Esophagus squamous epithelium (tissue), 5 donors: ENCODE measurements at places on chromosomes 16 and 17.

DNA sequence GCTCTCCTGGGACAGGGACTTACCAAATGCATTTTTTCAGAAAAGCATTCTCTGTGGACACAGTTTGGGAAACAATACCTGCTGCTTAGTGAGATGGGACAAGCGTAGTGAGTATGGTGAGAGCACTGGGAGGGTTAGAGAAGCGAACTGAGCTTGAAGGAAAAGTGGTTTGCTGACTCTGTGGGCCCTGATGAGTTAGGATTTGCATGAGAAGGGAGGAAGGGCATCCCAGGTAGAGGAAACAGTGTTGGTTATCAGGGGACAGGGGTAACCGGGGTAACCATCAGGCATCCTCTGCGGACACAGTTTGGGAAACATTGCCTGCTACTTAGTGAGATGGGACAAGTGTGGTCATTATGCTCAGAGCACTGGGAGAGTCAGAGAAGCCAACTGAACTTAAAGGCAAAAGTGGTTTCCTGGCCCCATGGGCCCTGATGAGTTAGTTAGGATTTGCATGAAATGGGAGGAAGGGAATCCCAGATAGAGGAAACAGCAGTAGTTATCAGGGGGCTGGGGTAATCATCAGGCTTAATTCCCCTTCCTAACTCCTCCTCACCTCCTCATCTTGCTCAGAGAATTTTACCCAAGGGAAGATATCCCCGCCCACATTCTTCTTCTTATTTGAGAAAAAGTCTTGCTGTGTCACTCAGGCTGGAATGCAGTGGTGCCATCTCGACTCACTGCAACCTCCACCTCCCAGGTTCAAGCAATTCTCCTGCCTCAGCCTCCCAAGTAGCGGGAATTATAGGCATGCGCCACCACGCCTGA lies 319.3 kb downstream of the RBFOX1 start:
- H3K4me3 ChIP-seq: no peak overlapping the region
- no peaks in the 10 kb centered on the region for H3K27me3 ChIP-seq
- H3K27ac ChIP-seq: no peak overlapping the region
- no peak for DNase-seq
- no peaks in the 10 kb centered on the region for H3K4me1 ChIP-seq
- H3K36me3 ChIP-seq: no peaks in the 10 kb centered on the region

DNA sequence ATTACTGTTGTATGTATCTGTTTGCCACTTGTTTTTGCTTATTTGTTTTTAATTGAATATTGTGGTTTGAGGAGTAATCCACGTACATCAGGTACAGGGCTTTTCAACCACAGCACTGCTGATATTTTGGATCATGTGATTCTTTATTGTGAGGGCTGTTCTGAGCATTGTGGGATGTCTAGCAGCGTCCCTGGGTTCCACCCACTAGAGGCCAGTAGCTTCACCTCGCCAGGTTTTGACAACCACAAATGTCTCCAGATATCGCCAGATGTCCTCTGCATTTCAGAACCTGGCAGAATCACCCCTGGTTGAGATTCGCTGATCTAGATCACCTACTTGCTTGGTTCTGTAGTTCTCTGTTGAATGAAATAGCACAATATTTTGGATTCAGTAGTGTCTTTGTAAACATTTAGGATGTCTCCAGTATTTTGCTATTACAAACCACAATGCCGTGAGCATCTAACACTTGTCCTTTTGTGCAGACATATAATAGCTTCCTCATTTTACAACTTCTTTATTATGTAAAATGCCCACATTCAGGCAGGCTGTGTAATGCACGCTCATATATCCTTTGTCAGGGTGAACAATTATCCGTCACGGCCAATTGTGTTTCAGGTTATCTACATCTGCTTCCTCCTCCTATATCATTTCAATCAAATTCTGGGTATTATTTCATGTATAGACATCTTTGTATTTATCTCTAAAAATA lies 380.3 kb downstream of the SNX29 start:
- H3K36me3 ChIP-seq: no peaks in the 10 kb centered on the region
- no peak overlapping the region for H3K27ac ChIP-seq
- DNase-seq: no peak
- peaks cover 7% of the 10 kb centered on the region for H3K4me1 ChIP-seq
- H3K4me3 ChIP-seq: no peak overlapping the region

- no peaks in the 10 kb centered on the region for H3K27me3 ChIP-seq
- H3K4me3 ChIP-seq: no peak overlapping the region
- H3K36me3 ChIP-seq: peaks cover 60% of the 10 kb centered on the region
- DNase-seq: no peak
- H3K27ac ChIP-seq: no peak overlapping the region
Measured at GRCh38 chr17:29169806-29170591, 10.2 kb downstream of the MYO18A start.

DNA sequence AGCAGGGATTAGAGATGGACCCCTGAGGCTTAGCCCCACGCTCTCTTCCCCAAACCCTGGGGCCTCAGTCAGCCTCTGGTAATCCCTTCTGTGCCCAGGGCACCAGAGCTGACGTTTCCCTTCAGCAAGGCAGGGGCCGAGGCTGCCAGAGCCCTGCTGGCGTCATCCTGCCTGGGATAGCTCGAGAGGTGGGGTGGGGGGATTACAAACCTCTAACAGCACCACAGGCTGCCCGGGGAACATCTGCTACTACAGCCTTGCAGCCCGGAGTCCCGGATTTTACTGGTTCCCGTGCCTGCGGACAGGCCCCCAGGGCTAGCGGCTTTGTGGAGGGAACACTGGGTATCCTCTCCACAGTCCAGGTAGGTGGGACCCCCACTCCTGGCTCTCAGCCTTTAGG lies at the start of gene AANAT:
Gene AANAT (plus strand): TSS at position 238 of the 400 bp plus-strand sequence. CDS start 1,144 bp downstream, outside the sequence.
- no peaks in the 10 kb centered on the region for H3K27me3 ChIP-seq
- H3K36me3 ChIP-seq: peaks cover 22% of the 10 kb centered on the region
- H3K4me3 ChIP-seq: no peak within 1 kb of the TSS
- no peaks in the 10 kb centered on the region for H3K4me1 ChIP-seq
- no peak within 1 kb of the TSS for H3K27ac ChIP-seq
- no peak for DNase-seq

DNA sequence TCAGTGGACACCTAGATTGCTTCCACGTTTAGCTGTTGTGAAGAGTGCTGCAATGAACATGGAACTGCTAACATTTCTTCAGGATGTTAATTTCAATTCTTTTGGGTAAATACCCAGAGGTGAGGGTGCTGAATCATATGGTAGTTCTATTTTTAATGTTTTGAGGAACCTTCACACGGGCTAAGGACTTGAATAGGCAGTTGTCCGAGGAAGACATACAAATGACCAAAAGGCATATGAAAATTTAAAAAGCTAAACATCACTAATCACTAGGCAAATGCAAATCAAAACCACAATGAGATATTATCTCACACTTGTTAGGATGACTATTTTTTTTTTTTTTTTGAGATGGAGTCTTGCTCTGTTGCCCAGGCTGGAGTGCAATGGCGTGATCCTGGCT lies 173.3 kb downstream of the PRKCB start:
- H3K27me3 ChIP-seq: peaks cover 17% of the 10 kb centered on the region
- no peak overlapping the region for H3K4me3 ChIP-seq
- DNase-seq: no peak
- H3K27ac ChIP-seq: no peak overlapping the region
- no peaks in the 10 kb centered on the region for H3K4me1 ChIP-seq
- H3K36me3 ChIP-seq: no peaks in the 10 kb centered on the region

DNA sequence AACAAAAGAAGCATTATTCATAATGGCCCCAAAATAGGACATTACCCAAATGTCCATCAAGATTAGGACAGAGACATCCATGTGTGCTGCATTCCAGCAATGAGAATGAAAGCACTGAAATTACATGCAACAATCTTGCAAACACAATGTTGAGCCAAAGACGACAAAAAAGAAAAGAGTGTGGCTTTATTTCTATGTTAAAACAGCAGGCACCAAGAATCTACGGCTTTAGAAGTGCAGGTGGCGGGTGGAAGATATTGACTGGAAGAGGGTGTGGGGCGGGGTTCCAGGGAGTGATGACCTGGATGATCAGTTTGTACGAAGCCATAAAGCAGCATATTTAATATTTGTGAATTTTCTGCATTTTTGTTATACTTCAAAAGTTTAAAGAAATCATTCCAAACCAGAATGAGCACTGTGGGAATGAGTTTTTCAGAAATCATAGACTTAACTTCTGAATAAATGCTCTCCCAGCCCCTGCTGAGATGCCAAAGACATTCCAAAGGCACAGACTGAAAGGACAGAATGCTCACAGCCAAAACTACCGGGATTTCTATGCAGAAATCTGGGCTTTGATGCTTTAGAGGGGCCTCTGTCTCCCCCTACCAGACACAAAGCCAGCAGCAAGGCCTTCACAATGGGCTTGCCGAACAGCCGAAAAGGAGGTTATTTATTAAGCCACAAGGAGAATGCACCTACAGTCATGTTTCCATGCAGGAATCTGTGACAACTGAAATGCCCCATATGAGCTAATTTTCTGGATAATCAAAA lies 361.6 kb downstream of the GRIN2A start:
- no peaks in the 10 kb centered on the region for H3K4me1 ChIP-seq
- no peak overlapping the region for H3K27ac ChIP-seq
- no peaks in the 10 kb centered on the region for H3K36me3 ChIP-seq
- no peak overlapping the region for H3K4me3 ChIP-seq
- DNase-seq: no peak

DNA sequence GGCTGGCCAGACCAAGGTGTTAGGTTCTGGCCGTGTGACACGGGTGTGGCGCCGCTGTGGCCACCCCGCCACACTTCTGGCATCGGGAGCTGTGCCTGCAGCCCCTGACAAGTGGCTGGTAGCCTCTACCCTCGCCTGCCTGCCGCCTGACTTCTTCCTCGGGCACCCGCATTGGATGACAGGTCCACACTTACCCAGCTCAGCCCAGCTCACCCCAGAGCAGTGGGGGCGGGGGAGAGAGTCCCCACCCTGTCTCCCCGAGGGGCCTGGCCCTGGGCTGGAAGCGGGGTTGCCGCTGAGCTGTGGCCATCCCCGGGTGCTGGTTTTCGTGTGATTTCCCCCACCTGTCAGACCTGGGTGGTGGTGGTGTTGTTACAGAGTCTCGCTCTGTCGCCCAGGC lies 53.9 kb upstream of the ACSF3 start:
- no peak overlapping the region for H3K4me3 ChIP-seq
- H3K4me1 ChIP-seq: no peaks in the 10 kb centered on the region
- H3K36me3 ChIP-seq: no peaks in the 10 kb centered on the region
- H3K27me3 ChIP-seq: no peaks in the 10 kb centered on the region

GRCh38 chr16:85017151-85017550 lies 5.8 kb upstream of the ZDHHC7 start:
- no peaks in the 10 kb centered on the region for H3K27me3 ChIP-seq
- H3K27ac ChIP-seq: no peak overlapping the region
- H3K4me3 ChIP-seq: no peak overlapping the region
- no peak for DNase-seq
- H3K36me3 ChIP-seq: no peaks in the 10 kb centered on the region

- peak overlapping the region; percentile 37 for H3K27ac ChIP-seq
- no peaks in the 10 kb centered on the region for H3K4me1 ChIP-seq
- H3K36me3 ChIP-seq: no peaks in the 10 kb centered on the region
- no peaks in the 10 kb centered on the region for H3K27me3 ChIP-seq
Measured at GRCh38 chr17:55734128-55734781, 11.6 kb upstream of the TMEM100 start.

DNA sequence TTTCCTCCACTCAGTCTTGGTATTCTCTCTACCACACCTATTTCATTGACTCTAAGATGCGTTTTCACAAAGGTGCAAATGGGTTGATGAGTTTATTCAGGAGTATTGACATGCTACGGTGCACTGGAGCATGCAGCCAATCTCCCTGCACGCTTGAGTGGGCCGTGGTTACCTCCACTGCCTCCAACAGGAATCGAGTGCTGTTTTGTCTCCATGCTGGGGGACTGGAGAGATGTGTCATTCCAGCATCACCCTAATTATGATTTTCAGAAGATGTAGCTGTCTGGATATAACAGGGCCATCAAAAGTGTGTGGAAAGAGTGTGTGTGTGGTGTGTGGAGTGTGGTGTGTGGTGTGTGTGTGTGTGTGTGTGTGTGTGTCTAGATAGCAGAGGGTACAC lies 351.6 kb upstream of the ZFHX3 start:
- DNase-seq: no peak
- no peak overlapping the region for H3K27ac ChIP-seq
- H3K4me1 ChIP-seq: no peaks in the 10 kb centered on the region
- H3K36me3 ChIP-seq: no peaks in the 10 kb centered on the region
- H3K27me3 ChIP-seq: no peaks in the 10 kb centered on the region

DNA sequence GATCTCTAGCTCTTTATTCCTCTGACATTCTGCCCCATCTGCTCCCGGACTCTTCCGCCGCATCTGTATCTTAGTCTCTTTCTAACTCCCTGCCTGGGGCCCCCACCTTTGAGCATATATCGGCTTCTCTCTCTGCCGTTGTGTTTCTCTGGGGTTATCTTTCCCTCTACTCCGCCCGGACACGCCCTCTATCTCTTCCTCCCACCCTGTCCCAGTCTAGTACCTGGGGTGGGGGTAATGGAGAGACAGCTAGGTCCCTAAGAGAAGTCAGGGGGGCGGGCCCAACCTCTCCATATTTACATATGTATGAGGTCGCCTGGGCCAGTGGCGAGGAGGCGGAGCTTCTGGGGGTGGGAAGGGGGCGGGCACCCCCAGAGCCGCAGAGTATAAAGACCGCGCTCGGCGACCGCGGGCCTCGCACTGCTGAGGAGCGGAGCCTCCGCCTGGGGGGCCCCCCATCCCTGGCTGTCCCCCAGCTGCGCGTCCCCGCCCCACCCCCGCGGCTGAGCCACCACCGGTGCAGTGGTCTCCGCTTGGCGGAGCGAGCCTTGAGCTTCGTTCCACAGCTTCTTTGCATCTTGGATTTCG lies at the start of gene ATP1B2:
Gene ATP1B2 (plus strand): TSS at position 418 of the 588 bp plus-strand sequence. CDS start 593 bp downstream, outside the sequence.
- H3K36me3 ChIP-seq: no peaks in the 10 kb centered on the region
- H3K4me1 ChIP-seq: peaks cover 17% of the 10 kb centered on the region

GRCh38 chr17:79065105-79065670 lies 9.4 kb upstream of the ENGASE start:
- no peak overlapping the region for H3K4me3 ChIP-seq
- H3K4me1 ChIP-seq: no peaks in the 10 kb centered on the region
- no peak overlapping the region for H3K27ac ChIP-seq
- DNase-seq: no peak
- H3K36me3 ChIP-seq: no peaks in the 10 kb centered on the region

DNA sequence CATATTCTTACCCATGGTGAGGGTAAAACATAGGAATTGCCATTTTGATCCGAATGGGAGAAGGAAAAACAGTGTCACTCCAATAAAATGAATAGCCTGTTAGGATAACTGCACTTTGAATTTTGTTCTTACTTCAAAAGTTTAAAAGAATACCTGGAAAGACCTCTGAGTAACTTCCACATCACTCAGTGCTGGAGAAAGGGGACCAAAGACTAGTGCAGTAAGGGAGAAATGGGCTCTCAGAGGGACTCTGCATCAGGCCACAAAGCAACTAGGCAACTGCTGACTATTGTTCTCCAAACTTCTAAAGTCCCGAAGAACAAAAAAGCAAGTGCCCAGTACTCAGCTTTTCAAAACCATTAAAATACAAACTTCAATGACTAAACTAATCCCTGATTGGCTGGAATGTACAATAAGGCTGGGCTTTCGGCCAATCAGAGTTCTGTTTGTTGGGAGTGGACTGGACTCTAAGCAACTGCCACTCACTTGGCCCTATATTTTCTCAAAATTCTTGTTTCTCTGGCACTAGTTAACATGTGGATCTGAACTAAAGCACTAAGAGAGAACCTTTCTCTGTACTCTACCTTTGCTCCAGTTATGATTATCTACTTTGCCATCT lies 6.2 kb downstream of the DNAJC7 start:
- peak overlapping the region; percentile 64 for H3K27ac ChIP-seq
- no peak for DNase-seq
- H3K4me3 ChIP-seq: no peak overlapping the region
- no peaks in the 10 kb centered on the region for H3K27me3 ChIP-seq
- peaks cover 86% of the 10 kb centered on the region for H3K4me1 ChIP-seq

- no peaks in the 10 kb centered on the region for H3K36me3 ChIP-seq
- H3K4me1 ChIP-seq: peaks cover 15% of the 10 kb centered on the region
- no peak for DNase-seq
- H3K27me3 ChIP-seq: no peaks in the 10 kb centered on the region
Measured at GRCh38 chr17:78933025-78933958, 8.1 kb upstream of the TIMP2 start.
